Nephron progenitor cell (in vitro differentiated cells): ENCODE measurements at places on chromosomes 12 and 14.

DNA sequence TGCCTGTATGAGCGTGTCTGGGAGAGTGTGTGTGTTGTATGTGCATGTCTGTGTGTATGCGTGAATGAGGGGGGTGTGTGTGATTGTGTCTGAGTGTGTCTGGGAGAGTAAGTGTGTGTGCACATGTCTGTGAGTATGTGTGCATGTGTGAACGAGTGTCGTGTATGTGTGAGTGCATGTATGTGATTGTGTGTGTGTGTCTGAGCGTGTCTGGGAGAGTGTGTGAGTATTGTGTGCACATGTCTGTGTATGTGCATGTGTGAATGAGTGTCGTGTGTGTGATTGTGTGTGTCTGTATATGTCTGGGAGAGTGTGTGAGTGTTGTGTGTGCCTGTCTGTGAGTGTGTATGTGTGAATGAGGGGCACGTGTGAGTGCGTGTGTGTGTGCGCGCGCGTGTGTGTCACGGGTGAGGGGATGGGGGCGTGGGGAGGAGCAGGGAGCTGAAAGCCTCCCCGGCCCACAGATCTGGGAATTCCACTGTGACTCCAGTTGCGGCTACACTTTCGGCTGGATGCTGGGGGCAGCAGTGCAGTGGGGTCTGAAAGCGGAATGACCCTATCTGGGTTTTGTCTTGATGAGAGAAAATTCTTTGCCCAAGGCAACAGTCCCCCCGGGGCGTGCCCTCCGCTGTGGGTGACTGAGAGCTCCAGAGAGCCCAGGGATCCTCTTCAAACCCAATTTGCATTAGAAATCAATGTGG is 138.1 kb upstream of the MED13L start:
- DNase-seq, result peak; percentile 14
- no peak overlapping the region for H3K4me3 ChIP-seq
- H3K4me1 ChIP-seq, result peaks cover 18% of the 10 kb centered on the region
- no peaks in the 10 kb centered on the region for H3K36me3 ChIP-seq
- no peak overlapping the region for H3K27ac ChIP-seq

- H3K36me3 ChIP-seq, result peaks cover 8% of the 10 kb centered on the region
- H3K4me3 ChIP-seq, result no peak overlapping the region
- H3K27ac ChIP-seq, result no peak overlapping the region
Measured at GRCh38 chr12:38507839-38508238, 191.3 kb downstream of the ALG10B start.

DNA sequence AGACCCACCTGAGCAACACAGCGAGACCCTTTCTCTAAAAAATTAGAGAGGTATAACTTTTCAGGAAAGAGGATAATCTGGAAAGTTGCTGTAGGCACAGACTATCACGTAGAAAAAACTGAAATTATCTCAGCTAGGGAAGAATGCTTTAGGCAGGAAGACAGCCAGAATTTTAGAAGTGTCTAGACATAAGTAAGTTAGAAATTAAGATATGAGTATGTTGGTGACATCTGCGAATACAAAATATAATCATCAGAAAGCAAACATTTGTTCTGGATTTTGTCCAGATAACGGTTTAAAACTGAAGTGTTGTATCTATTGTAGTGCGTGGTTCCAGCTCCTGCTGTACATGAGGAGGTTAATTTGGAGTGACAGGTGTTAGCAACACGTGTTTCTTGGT is 123.2 kb downstream of the FBXL14 start:
- peaks cover 24% of the 10 kb centered on the region for H3K36me3 ChIP-seq
- DNase-seq, result no peak
- H3K27me3 ChIP-seq, result peaks cover 4% of the 10 kb centered on the region
- peaks cover 50% of the 10 kb centered on the region for H3K4me1 ChIP-seq

GRCh38 chr12:121579190-121579791 is 1.5 kb downstream of the KDM2B start:
- peak overlapping the region; percentile 100 for H3K27ac ChIP-seq
- no peaks in the 10 kb centered on the region for H3K27me3 ChIP-seq
- H3K4me1 ChIP-seq, result peaks cover 74% of the 10 kb centered on the region
- H3K4me3 ChIP-seq, result peak overlapping the region; percentile 99
- peaks cover 8% of the 10 kb centered on the region for H3K36me3 ChIP-seq

GRCh38 chr12:64544371-64545080 is 65.8 kb upstream of the RASSF3 start:
- H3K4me3 ChIP-seq, result no peak overlapping the region
- peak overlapping the region; percentile 61 for H3K27ac ChIP-seq
- no peaks in the 10 kb centered on the region for H3K27me3 ChIP-seq
- DNase-seq, result no peak

DNA sequence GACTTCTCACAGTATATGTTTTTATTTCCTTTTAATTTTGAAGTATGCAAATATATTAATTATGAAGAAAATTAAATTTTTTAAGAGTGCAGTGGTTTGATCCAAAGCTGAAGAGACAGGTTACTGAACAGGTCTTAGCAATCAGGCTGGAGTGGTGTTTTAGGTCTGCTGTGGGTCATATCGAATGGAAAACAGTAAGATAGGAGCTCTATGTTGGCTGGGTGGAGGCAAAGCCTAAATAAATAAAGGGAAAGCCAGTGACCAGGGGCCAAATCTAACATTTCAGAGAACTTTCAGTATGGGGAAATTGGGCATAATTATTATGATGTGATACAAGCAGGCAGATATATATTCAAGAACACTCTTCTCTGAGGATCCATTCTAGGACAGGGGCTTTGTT is 12.7 kb upstream of the TSPAN8 start:
- H3K4me3 ChIP-seq, result no peak overlapping the region
- H3K36me3 ChIP-seq, result no peaks in the 10 kb centered on the region
- H3K27ac ChIP-seq, result no peak overlapping the region
- no peak for DNase-seq
- H3K27me3 ChIP-seq, result no peaks in the 10 kb centered on the region

GRCh38 chr12:124036657-124037109 is 63.7 kb downstream of the ZNF664 start:
- peak; percentile 51 for DNase-seq
- no peaks in the 10 kb centered on the region for H3K36me3 ChIP-seq
- peaks cover 5% of the 10 kb centered on the region for H3K27me3 ChIP-seq
- peak overlapping the region; percentile 28 for H3K4me3 ChIP-seq

DNA sequence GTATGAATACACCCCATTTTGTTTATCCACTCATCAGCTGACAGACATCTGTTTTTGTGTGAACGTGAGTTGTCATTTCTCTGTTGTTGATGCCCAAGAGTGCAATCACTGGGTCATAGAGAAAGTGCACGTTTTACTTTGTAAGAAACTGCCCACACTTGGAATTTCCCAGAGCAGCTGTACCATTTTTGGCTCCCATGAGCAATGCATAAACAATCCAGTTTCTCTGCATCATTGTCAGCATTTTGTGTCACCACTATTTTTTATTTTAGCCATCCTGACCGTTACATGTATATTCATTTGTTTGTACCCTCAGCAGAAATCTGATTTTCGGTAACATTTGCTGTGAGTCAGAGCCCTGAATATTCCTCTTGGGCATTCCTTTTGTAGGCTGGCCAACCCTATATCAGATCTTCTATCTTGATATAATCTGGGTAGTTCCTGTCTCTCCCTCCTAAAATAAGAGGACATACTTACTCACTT is 62.7 kb downstream of the RBM19 start:
- DNase-seq, result no peak
- no peak overlapping the region for H3K4me3 ChIP-seq
- peaks cover 21% of the 10 kb centered on the region for H3K4me1 ChIP-seq
- no peak overlapping the region for H3K27ac ChIP-seq
- peaks cover 28% of the 10 kb centered on the region for H3K36me3 ChIP-seq

DNA sequence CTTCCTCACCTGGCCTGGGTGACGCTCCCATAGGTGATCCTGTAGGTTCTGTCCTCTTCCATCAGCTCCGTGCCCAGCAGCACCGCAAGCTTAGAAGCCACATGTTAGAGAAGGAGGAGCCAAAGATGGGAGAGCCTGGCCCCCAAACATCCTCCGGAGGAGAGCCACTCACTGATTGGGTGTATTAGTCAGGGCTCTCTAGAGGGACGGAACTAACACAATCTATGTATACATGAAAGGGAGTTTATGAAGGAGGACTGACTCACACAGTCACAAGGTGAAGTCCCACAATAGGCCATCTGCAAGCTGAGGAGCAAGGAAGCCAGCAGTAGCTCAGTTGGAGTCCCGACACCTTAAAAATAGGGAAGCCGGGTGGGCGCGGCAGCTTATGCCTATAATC is 1273.1 kb upstream of the TMEM132C start:
- no peaks in the 10 kb centered on the region for H3K36me3 ChIP-seq
- no peak overlapping the region for H3K27ac ChIP-seq
- H3K27me3 ChIP-seq, result peaks cover 15% of the 10 kb centered on the region
- DNase-seq, result no peak

GRCh38 chr14:61355892-61356325 is 34.5 kb downstream of the PRKCH start:
- no peak for DNase-seq
- no peaks in the 10 kb centered on the region for H3K36me3 ChIP-seq
- peaks cover 6% of the 10 kb centered on the region for H3K4me1 ChIP-seq
- no peak overlapping the region for H3K4me3 ChIP-seq
- peaks cover 5% of the 10 kb centered on the region for H3K27me3 ChIP-seq

- H3K4me1 ChIP-seq, result no peaks in the 10 kb centered on the region
- DNase-seq, result no peak
- no peaks in the 10 kb centered on the region for H3K36me3 ChIP-seq
- H3K4me3 ChIP-seq, result no peak overlapping the region
- H3K27ac ChIP-seq, result no peak overlapping the region
Measured at GRCh38 chr12:127311720-127312364, 955.1 kb upstream of the TMEM132C start.

- no peak for DNase-seq
- H3K4me3 ChIP-seq, result peak overlapping the region; percentile 5
- H3K27me3 ChIP-seq, result peaks cover 10% of the 10 kb centered on the region
- peak overlapping the region; percentile 8 for H3K27ac ChIP-seq
- no peaks in the 10 kb centered on the region for H3K36me3 ChIP-seq
- peaks cover 30% of the 10 kb centered on the region for H3K4me1 ChIP-seq
Measured at GRCh38 chr14:76828339-76829012, 2.3 kb downstream of the LRRC74A start.

- no peak overlapping the region for H3K4me3 ChIP-seq
- peaks cover 7% of the 10 kb centered on the region for H3K27me3 ChIP-seq
- H3K36me3 ChIP-seq, result peaks cover 5% of the 10 kb centered on the region
- DNase-seq, result no peak
Measured at GRCh38 chr14:50045837-50046236, 70.5 kb downstream of the VCPKMT start.
